AG09309 (cell line): ENCODE measurements at places on chromosomes 11 and 22.

- no peak for DNase-seq
These were observed 691.4 kb upstream of the CCDC179 start for GRCh38 chr11:23551706-23552105.

- no peak for DNase-seq
These were observed 102.0 kb downstream of the ZNF280B start for GRCh38 chr22:22406445-22407027.

DNA sequence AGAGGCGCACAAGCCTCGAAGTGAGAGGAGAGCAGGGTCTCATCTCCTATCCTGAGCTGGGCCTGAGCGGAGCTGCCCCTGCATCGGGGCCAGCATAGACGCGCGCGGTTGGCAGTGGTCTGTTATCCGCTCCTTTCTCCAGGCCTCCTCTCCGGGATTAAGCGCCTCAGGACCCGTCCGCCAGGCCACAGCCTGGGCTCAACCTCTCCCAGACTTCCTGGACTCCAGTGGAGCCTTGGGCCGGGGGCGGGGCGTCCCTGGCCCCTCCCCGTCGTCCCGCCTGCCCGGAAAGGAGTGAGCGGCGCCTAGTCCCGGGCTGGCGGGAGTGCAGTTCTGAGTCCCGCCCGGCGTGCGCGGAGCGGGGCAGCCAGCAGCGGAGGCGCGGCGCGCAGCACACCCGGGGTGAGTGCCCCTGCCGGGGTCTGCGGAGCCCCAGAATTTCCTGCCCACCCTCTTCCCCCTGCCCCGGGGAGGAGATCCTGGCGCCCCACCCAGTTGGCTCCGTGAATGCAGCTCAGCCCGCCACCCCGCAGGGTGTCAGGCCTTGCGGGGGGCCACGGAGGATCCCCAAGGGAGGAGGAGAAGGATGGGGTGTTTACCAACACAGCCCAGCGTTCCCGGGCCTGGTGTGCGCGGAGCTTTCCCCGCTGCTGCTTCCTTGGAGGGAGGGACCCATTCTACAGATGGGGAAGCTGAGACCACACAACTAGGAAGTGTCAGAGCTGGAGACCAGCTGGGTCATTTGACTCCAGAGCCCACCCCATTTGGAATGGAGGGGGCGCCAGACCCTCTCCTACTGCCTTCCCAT is at the start of gene TCIRG1:
Gene TCIRG1 (plus strand): TSS at position 308 of the 808 bp plus-strand sequence. CDS start 2,247 bp downstream, outside the sequence.
- DNase-seq = no peak

DNA sequence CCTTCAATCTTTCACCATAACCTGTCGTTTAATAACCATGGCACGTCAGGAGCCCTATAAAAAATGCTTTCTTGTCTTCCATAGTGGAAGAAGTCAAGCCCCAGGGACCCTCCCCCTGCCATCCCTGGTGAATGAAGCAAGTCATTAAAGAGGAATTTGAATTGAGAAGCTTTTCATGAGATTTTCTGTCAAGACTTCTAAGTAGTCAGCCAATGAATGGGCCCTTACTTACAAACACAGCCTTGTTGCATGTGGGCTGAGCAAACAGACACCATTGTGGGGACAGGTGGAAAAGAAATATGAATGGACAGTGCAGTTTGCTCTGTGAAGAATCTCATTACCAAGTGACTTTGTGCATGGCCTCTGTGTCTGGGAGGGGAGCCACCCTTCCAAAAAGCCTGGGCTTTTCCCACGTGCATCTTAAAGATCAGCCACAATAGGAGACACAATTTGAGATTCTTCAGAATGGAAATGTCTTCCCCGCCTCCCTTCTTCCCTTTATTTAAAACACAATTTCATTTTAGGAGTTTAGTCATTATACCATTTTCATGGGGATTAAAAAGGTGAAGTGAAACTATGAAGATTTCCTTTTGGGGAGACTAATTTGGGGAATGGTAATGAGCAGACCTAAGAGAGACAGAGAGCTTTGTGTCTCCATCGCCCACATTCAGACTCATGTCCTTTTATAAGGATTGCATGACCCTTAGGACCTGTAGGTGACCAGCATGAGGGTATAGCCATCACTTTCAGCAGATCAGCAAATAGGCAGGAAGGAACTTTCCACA is 152.0 kb downstream of the LRRC4C start:
- DNase-seq = no peak

DNA sequence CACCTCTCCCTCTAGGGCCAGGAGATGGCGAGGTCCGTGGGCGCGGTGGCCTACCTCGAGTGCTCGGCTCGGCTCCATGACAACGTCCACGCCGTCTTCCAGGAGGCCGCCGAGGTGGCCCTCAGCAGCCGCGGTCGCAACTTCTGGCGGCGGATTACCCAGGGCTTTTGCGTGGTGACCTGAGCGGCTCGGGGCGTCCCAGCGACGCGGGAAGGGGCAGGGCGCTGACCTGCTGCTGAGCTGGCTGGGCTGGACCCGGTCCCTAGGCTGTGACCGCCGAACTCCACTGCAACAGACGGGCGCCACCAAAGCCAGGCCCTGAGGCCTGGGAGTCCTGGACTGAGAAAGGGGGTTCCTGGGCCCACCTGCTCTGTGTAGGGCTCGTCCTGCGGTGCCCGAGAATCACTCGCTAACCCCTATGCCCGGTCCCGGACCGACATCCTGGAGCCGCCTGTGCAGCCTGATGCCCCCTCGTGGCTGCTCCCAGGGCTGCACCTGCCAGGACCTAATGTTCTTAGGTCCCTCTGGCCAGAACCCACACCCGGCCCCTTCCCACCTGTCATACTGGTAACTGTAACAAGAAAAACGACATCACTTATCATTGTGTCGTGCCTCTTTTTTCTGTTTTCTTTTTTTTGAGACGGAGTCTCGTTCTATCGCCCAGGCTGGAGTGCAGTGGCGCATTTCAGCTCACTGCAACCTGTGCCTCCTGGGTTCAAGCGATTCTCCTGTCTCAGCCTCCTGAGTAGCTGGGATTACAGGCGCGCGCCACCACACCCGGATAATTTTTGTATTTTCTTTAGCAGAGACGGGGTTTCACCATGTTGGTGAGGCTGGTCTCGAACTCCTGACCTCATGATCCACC is 15.0 kb downstream of the RHOD start:
- no peak for DNase-seq

GRCh38 chr22:17359501-17359900 is 9.8 kb upstream of the CECR2 start:
- no peak for DNase-seq

DNA sequence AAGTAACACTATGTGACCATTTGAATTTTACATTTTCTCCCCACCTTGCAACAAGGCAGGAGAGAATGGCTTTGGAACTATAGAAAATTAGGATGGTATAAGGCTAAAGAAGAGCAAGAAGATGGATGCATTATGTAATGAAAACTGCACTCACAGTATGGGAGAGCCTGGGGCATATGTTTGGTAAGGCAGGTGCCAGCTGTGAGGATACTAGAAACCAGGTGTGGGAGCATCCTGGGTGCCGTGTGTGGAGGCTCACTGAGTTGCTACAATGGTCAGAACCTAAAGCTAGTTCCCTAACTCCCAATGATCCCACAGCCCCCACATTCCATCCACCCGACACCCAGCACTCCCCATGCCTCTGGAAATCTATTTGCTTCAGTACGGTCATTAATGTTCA is 42.9 kb downstream of the UBASH3B start:
- DNase-seq = no peak

- DNase-seq = no peak
These were observed 5.4 kb upstream of the RPS19BP1 start for GRCh38 chr22:39537975-39538374.

- DNase-seq = no peak
These were observed 15.7 kb downstream of the PIH1D2 start for GRCh38 chr11:112058103-112058502.

GRCh38 chr11:120133216-120134105 is 4.5 kb downstream of the TRIM29 start:
- no peak for DNase-seq

DNA sequence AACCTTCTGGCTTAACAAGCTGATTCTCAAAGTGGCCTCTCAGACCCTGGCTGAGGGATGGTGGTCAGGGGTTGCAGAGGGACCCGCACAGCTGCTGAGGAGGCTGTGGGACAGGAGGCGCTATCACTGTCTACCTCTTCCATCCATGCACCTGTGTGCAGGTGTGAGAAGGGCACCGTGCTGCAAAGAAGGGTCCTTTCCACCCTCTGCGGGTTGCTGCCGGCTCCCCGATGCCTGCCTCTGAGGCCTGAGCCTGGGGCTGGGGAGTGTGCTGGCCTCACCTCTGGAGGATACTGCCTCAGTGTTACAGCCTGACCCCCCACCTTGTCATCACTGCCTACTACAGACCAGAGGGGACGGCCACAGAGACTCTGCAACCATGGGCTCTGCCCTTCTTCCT is 66.1 kb upstream of the B3GAT1 start:
- no peak for DNase-seq

GRCh38 chr22:32627091-32627490 is 152.5 kb downstream of the FBXO7 start:
- DNase-seq = no peak

DNA sequence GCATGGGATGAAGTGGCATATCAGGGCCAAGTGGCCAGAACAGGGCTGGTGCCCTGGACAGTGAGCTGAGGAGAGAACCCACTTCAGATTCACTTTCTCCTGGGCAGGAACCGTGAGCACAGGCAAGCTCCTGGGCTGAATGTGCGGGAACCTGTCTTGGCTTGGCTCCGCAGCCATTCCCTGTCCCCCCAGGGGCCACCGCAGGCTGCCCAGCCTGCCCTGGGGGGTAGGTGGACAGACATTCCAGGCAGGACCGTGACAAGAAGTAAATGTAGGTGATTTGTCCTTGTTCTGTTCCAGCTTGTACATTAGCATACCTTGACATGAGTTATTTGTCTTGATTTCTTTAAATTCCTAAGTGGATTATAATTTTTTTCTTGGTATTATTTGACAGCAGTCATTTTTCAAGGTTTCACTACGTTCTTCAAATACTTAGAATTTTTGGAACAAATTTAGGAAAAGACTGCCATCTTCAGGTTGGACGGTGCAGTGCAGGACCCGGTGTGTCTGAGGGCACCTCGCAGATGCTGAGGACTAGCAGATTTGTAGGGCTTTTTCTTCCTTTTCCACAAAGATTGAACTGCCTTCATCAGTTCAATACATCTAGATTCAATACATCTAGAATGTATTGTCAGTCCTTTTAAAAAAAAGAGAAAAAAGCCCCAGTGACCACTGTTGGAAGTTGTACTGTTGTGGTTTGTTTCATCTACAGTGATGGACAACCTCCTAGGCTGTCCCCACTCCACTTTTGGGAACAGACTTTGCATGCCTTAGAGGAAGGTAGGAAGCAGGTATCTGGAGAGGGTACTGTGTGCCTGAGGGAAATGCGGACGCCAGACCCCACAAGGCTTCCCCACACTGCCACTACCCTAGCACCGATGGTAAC is 115.1 kb upstream of the RASSF10 start:
- no peak for DNase-seq

DNA sequence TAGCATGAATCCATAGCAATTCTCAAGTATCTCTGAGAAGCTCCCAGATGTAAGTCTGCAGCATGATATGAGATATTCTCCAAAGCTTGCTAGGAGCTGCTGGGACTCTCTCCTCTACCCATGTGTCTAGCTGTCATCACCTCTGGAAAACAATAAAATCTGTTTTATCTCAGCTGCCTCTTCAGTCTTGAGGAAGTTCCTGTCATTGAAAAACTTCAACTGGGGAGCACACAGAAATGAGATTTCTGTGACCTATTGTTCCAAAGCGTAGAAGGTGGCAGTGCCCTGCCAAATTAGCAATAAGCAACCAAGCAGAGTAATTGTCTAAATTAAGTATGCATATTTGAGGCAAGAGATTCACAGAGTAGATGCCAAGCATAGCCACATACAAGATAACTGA is 1380.6 kb upstream of the RAG2 start:
- DNase-seq = no peak

GRCh38 chr11:8624698-8625097 is 30.7 kb upstream of the STK33 start:
- DNase-seq = no peak

DNA sequence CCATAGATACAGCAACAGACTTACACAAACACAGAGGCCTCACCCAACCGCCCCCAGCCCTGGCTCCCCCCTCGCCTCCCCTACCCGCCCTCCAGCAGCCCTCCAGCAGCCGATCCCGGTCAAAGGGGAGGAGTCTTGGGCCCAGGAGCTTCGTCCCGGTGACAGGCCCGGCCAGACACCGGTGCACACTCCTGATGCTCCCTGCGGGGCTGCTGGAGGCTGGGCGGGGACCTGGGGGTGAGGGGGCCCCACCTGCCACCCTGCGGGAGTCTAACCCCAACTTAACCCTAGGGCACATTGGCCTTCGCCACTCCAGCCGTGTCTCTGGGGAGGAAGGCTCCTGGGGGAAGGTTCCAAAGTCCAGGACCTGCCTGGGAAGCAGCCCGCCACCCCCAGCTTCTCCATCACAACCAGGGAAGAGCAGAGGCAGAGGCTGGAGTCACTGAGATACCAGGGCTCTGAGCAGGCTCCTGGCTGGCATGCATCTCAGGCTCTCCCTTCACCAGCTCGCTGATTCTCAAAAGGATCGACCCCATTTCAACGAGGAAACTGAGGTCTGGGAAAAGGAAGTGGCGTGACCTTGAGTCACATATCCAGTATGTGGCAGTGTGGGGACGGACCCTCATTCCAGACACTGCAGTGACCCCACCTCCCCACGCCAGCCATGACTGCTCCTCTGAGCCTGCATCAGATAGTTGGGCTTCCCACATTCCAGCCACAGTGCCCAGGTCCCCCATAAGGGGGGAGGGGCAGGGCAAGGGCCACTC is 14.4 kb downstream of the BCL9L start:
- no peak for DNase-seq
